A673 (cell line): ENCODE measurements at places on chromosomes 16 and 17. TPM values are rescaled to one million over a fixed set of nuclear protein-coding genes. Genes with fewer than 3 reads are reported as not detected.
A peak's percentile ranks its signal among the peaks of the same experiment; 100 is the strongest.

Gene KRTAP4-4
- total RNA-seq: not detected in 2 replicates

- peaks cover 4% of the 10 kb centered on the region for H3K36me3 ChIP-seq
- peak overlapping the region; percentile 7 for H3K27ac ChIP-seq
- no peak for DNase-seq
- H3K27me3 ChIP-seq: no peaks in the 10 kb centered on the region
- H3K4me1 ChIP-seq: peaks cover 13% of the 10 kb centered on the region
- H3K4me3 ChIP-seq: no peak overlapping the region
Observed at GRCh38 chr17:57110579-57111325, 25.7 kb downstream of the AKAP1 start.

DNA sequence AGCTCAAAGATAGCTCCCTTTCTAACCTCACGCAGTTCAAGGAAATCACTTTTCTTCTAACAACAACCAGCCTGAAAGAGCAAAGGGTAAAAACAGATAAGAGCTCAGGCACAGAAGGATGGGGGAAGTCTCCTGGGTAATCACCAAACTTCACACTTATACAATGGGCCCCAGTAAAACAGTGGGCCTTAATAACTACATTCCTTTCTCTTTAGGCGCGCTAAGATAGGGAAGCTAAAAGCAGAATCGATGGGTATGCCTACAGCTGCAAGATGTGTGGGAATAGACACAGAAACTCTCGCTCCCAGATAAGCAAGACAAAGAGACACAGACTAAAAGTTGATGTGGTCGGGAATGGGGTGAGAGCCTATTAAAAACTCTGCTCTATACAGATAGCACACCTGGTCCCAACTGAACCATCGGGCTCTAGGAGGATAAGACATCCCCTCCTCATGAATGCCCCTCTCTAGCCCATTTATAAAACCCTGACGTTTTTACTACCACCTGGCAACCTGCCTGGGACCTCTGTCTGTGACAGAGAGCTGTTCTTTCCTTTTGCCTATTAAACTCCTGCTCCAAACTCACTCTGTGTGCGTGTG, 826 bp downstream of the LYZL6 start:
- no peak overlapping the region for H3K27ac ChIP-seq
- no peaks in the 10 kb centered on the region for H3K4me1 ChIP-seq
- no peak for DNase-seq

DNA sequence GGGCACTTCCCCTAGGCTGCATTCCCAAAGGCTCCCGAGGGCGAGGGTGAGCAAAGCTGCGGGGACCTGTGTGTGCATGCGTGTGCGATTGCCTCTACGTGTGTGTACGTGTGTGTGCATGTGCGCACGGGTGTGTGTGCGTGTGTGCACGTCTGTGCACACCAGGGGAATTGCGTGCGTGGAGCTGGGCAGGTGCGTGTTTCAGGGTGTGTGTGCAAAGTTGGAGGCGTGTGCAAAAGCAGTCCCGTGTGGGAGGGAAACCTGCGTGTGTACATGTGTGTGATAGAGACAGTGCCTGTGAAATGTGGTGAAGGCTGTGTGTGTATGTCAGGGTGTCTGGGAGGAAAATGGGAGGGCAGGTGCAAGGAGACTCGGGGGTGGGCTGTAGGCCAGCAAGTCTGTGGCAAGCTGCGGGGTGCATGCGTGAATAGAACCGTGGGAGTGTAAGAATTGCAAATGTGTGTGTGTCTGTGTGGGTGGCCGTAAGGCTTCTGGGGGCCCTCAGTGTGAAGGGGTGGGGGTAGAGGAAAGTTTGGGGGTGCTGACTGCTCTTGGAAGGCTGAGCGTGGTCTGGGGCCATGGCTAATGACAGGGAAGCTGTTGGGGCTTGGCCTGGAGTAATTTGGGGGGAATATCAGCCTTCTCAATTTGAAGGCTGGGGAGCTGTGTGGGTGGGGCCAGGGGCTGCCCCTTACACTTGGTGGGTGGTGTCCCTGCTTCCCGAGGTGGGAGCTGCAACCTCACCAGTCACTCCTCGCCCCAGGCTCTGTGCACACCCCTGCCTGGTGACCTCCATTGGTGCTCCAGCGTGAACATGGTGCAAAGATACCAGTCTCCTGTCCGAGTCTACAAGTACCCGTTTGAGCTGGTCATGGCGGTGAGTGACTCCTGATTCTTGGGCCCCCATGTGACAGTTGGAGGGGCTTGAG, 644 bp downstream of the SEC14L5 start:
- H3K27ac ChIP-seq: no peak overlapping the region
- peaks cover 38% of the 10 kb centered on the region for H3K27me3 ChIP-seq
- no peaks in the 10 kb centered on the region for H3K4me1 ChIP-seq
- no peak for DNase-seq
- H3K4me3 ChIP-seq: peak overlapping the region; percentile 48
- no peaks in the 10 kb centered on the region for H3K36me3 ChIP-seq

DNA sequence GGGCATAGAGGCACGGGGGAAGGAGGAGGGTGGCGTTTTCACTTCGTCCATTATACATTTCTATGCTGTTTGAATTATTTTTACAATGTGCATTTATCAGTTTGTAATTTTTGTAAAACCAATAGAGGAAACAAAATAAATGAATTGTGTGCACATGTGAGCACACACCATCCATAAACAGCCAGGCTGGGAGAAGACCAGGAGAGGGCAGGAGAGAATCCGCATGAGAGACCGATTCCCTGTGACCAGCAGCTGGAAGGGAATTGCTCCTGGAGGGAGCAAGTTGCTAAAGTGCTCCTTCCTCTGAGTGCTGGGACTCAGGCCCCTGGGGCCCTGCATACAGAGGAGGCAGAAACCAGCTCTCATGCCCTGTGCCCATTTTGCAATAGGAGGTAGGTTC, 126.0 kb downstream of the ABCC12 start:
- H3K27ac ChIP-seq: no peak overlapping the region
- H3K36me3 ChIP-seq: no peaks in the 10 kb centered on the region
- no peaks in the 10 kb centered on the region for H3K4me1 ChIP-seq

GRCh38 chr16:84842516-84843148, 22.8 kb downstream of the CRISPLD2 start:
- H3K4me1 ChIP-seq: no peaks in the 10 kb centered on the region
- H3K27me3 ChIP-seq: no peaks in the 10 kb centered on the region
- no peak overlapping the region for H3K4me3 ChIP-seq
- H3K36me3 ChIP-seq: no peaks in the 10 kb centered on the region
- DNase-seq: no peak
- H3K27ac ChIP-seq: no peak overlapping the region

GRCh38 chr17:18139949-18140348, 31.4 kb downstream of the MYO15A start:
- no peak overlapping the region for H3K27ac ChIP-seq
- no peak for DNase-seq
- H3K4me3 ChIP-seq: no peak overlapping the region
- no peaks in the 10 kb centered on the region for H3K4me1 ChIP-seq

DNA sequence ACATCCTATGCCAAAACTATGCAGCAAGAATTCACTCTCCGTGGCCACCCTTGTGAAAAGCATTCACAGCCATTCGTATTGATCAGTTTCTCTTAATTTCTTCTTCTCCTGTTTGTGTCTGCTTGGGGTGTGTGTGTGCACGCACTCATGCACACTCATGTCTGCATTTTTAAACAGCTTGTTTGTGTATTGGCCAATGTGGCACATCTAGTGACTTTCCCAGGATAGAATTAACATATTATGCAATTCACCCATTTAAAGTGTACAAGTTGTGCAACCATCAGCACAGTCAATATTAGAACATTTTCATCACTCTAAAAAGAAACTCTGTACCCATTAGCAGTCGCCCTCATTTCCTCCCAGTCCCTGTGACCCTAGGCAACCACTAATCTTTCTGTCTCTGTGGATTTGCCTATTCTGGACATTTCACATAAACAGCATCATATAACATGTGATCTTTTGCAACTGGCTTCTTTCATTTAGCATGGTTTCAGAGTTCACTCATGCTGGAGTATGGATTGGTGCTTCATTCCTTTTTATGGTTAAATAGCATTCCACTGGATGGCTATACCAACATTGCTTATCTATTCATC, 20.1 kb downstream of the IRX3 start:
- H3K36me3 ChIP-seq: no peaks in the 10 kb centered on the region
- H3K4me3 ChIP-seq: no peak overlapping the region
- no peaks in the 10 kb centered on the region for H3K4me1 ChIP-seq
- DNase-seq: no peak
- no peak overlapping the region for H3K27ac ChIP-seq
- H3K27me3 ChIP-seq: no peaks in the 10 kb centered on the region

- DNase-seq: peak; percentile 22
- no peaks in the 10 kb centered on the region for H3K36me3 ChIP-seq
- H3K27me3 ChIP-seq: no peaks in the 10 kb centered on the region
- peak overlapping the region; percentile 63 for H3K27ac ChIP-seq
- peaks cover 29% of the 10 kb centered on the region for H3K4me1 ChIP-seq
Observed at GRCh38 chr17:42519546-42520491, 16.2 kb upstream of the NAGLU start.

GRCh38 chr17:7523033-7523432, 25.8 kb upstream of the TNFSF12 start:
- H3K4me3 ChIP-seq: no peak overlapping the region
- DNase-seq: peak; percentile 68
- no peaks in the 10 kb centered on the region for H3K4me1 ChIP-seq
- no peak overlapping the region for H3K27ac ChIP-seq
- H3K36me3 ChIP-seq: no peaks in the 10 kb centered on the region
